ENCODE measurements at places on chromosomes 6 and 20.

DNA sequence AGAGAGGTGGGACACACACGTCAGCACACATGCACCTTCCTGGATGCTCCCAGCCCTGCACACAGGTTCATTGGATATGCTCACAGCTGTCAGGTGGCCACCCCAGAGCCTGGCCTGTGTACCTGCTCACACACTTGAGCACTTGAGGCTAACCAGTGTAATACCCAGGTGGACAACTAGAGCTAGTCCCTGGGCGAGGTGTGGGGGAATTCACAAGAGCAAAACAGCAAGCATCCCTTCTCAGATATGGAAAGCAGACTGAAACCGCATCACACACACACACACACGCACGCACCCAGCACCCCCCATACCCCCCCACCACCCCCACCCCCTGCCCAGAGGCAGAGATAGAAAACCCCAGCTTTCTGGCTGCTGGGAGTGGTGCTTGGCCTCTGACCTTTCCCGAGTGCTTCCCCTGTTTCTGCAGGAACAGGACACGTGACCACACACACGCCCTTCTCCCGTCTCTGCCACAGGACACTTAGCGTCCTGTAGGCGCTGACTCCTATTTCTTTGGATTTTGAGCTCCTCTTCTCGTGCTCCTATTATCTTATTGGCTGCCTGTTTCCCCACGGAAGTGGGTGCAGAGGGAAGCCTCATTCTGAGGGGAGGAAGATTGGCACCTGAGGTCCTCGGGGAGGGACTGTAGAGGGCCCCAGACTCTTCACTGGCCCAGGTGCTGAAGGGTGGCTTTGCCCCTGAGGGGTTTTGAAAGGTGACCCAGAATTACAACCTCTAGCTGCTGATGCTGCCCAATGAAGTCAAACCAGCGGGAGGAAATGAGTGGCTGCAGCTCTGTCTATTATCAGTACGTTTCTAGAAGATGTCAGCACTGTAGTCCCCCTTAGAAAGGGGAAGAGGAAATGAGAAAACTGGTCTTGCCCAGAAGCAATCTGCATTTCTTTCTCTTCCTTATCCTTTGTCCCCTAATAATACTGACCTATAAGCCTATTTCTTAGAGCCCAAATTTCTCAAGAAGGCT, 65.8 kb downstream of the SYTL3 start:
- DNase-seq: peak; percentile 34

GRCh38 chr20:34445177-34446065, 70.8 kb upstream of the DYNLRB1 start:
- DNase-seq: no peak

DNA sequence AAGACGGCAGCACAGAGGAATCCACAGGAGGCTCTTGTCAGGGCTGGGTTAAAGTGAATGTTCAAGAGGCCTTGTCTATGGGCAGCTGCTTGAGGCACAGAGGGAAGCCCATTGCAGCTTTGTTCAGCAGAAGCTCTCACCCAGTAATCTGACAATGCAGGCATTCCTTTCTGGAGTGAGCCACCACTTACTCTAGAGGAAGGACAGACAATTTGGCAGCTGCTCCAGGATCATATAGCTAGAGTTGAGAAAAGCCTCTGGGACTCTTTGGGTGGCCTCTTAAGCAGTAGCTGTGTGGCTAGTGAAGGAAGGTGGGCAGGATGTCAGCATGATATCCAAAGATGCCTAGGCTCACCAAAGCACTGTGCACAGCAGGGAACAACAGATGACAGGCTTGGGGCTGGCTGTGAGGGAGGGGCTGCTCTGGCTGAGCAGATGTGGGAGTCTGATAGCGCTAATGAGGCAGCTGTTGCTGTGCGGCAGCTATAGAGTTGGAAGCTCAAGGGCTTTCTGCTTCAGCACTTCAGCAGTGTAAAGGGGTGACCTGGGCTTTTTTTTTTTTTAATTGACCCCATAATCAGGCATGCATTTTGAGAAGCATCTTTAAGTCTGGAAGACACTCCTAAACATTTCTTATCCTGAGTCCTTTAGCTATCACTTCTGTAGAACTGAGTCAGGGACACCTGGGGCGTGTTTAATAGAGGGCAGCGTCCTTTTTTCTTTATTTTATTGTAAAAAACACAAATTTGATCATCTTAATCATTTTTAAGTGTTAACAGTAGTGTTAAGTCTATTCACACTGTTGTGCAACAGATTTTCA, 27.2 kb downstream of the CMTR1 start:
- peak; percentile 67 for DNase-seq

GRCh38 chr6:166658115-166658791, 31.2 kb upstream of the RPS6KA2 start:
- DNase-seq: no peak

DNA sequence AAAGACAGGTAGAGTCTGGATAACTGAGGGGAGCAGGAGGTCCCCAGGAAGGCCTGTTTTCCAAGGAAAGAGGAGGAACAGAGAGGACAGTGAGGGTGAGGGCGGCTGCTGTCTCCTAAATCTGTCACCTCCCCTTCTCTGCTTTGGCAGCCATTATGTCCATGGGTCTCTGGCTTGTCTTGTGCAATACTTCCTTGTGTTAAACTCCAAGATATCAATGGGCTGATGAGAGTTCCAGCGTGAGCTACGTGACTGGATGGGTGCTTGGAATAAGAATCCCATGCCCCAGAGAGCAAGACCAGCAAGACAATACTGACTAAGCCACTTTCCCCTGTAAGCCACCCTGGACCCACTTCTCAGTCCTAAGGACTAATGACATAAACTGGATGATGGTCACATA, 26.3 kb upstream of the DNAAF9 start:
- DNase-seq: no peak

DNA sequence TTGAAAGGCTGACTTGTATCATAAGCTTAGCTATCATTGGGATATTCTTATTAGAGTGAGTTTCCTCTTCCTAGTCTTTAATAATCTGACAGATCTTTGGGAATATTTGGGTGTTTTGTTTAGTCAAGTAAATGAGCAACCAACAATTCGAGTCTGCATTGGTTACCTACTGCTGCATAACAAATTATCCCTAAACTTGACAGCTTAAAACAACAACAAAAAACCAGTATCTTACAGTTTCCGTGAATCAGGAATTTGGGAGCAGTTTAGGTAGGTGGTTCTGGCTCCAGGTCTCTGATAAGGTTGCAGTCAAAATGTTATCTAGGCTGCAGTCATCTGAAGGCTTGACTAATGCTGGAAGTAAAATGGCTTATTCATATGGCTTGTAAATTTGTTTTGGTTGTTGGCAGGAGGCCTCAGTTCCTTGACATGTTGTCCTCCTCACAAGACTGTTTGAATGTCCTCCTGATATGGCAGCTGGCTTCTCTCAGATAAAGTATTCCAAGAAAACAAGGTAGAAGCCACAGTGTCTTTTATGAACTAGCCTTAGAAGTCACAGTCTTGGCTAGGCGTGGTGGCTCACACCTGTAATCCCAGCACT, 7.2 kb downstream of the GTF3C6 start:
- DNase-seq: no peak

- peak; percentile 96 for DNase-seq
These were observed 69.6 kb downstream of the TBXT start for GRCh38 chr6:166097914-166098522.

DNA sequence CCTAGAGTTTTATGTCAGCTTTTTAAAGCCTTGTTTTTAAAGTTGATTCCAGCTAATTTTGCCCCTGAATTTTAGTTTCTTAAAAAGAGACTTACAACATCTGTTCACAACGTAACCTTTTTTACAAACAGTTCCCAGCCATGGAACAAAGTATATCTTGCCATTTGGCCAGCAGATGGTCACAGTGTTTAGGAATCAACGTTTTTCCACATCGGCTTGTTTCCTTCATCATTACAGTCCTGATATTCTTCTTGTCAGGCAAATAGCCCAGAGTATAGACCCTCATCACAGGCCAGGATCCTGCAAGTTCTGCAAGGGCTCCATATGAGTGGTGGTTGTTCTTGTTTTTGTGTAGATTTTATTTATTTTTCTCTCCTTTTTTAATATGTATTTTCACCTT, 341.7 kb upstream of the HTR1E start:
- no peak for DNase-seq

DNA sequence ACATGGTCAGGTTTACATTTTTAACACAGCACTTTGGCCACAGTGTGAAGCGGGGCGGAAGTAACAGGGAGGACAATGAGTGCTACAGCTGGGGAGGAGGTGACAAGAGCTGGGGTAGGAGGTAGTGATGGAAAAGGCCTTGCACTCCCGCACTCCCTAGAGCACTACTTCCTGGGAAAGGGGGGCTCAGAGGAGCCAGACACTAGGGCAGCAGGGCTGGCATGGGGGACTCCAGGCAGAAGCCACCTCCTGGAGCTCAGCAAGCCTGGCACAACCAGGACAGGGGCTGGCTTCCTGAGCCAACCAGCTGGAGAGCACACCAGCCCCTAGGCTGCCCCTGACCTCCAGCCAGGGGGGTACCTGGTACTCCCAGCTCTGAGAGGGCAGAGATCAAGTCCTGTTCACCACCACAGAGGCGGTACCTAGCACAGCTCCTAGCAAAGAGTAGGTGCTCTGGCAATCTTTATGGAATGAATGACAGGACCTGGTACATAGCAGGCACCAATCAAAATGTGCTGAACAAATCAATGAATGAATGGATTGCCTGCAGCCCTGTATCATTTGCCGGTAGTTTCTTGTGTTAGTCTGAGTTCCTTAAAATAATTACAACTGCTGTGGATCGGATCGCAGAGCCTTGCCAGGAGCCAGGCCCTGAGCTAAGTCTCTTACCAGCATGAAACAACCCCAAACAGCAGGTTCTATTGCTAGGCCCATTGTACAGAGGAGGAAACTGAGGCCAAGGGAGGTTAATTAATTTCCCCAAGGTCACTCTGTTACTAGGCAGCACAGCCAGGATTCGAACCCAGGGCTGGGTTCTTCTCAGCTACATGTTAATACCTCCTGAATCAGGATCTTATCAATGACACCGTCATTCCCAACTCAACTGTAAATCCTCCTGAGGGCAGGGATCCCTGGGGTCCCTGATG, 15.5 kb downstream of the NOL4L start:
- DNase-seq: no peak

DNA sequence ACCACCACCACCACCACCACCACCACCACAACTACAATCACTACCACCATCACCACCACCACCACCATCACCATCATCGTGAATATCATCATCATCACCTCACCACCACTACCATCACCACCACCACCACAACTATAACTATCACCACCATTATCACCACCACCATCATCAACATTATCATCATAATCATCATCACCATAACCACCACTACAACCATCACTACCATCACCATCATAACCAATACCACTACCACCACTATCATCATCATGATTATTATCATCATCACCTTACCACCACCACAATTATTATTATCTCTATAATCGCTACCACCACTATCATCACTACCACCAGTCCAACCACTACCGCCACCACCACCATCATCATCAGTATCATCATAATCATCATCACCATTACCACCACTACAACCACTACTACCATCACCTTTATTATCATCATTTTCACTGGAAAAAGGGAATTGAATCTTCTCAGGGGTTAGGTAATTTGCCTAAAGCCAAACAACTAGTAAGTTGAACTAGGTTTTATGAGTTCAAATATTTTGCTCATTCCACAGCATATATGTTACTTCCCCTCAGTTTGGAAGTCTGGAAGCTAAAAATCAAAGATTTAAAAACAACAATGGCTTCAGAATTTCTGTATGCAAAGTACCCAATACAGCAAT, 8.3 kb downstream of the RIPOR2 start:
- no peak for DNase-seq

DNA sequence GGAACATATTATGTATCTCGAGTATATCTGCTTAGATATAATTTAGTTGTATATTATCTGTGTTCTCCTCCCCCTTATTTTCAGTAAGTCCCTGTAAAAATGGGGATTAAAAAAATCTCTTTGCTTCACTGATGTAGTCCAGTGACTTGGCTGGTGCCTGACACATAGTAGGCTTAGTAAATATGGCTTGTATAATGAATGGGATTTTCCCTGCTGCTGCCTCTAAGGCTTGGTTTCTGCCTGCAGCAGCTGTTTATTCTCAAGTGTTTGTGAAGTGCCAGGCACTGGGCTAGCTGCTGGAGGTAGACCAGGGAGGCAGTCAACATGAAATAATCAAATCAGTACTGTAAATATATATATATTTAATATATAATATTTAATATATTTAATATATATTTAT, 1.6 kb upstream of the ZFP64 start:
- DNase-seq: no peak

DNA sequence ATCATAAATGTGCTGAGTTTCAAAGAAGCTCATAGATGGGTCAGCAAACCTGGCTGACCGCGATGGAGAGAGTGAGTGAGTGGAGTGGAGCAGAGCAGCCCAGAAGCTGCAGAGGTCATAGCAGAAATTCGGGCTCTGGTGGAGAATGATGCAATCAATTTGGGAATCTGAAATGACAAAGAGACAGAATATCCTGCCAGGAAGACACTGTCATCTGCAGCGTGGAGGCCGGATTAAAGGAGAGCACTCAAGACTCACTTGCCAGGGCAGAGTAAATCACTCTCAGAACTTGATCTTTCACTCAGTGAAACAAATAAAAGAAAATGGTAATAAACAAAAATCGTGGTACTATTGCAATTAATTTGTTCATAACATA, 109.6 kb upstream of the RREB1 start:
- no peak for DNase-seq

GRCh38 chr20:37796121-37796520, 102.3 kb downstream of the CTNNBL1 start:
- no peak for DNase-seq

DNA sequence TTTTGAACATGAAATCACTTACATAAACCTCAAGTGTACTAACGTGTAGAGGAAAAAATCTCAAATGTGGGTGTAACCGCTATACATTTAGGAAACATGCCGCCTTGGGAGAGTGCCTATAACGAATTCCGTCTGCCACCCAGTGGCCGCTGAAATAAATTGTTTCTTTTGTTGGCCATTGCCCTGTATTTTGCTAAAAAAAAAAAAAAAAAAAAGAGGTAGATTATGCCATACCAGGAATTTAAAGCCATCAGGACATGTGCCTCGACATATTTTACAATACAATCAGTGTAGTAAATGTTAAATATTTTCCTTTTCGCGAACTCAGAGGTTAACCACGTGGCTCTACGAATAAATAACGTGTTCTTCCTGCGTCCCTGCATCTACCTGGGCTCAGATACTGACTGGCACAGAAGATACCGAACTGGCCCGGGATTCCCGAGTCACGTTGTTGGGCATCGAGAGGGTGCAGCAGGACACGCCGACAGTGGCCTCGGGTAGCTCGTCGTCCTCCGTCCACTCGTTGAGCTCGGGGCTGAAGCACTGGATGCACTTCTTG, 14.3 kb downstream of the KLHL31 start:
- no peak for DNase-seq

GRCh38 chr6:131305037-131305850, 170.0 kb downstream of the AKAP7 start:
- no peak for DNase-seq

GRCh38 chr20:16554766-16555543, 18.3 kb downstream of the KIF16B start:
- DNase-seq: no peak

GRCh38 chr6:81694207-81694606, 58.3 kb downstream of the TENT5A start:
- DNase-seq: no peak

DNA sequence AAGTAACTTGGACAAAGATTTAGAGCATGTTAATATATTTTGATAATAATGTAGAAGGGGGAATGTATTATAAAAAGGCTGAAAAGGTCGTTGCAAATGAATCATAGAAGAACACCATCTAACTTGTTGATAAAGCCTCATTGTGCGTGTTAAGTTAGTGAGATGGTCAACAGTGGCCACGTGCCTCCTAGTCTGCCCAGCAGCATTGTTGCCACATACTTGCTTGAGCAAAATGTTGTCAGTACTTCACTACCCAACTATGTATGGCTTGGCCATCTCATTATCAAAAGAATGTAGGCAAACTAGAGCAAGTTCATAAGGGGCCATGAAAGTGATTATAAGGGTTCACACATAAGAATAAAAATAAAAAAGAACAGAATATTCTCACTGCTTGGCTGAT, 84.6 kb downstream of the PHACTR1 start:
- DNase-seq: no peak

All from ELF-1 (cell line).